ENCODE measurements at places on chromosomes 11 and 22. TPM values are rescaled to one million over a fixed set of nuclear protein-coding genes. Genes with fewer than 3 reads are reported as not detected.

Gene OR5B17
- total RNA-seq: not detected

Gene PRODH
- 1.4 TPM for total RNA-seq

Gene SYT13
- total RNA-seq: 5.8 TPM

Gene OR5A1
- not detected for total RNA-seq

Gene MS4A14
- not detected for total RNA-seq

Gene DNAJC4
- 22.9 TPM for total RNA-seq

Measured in A549 treated with Mapracorat at 1 μM for 4 hours (cell line).